D341Med (cell line): ENCODE measurements at places on chromosomes 7 and 10.

DNA sequence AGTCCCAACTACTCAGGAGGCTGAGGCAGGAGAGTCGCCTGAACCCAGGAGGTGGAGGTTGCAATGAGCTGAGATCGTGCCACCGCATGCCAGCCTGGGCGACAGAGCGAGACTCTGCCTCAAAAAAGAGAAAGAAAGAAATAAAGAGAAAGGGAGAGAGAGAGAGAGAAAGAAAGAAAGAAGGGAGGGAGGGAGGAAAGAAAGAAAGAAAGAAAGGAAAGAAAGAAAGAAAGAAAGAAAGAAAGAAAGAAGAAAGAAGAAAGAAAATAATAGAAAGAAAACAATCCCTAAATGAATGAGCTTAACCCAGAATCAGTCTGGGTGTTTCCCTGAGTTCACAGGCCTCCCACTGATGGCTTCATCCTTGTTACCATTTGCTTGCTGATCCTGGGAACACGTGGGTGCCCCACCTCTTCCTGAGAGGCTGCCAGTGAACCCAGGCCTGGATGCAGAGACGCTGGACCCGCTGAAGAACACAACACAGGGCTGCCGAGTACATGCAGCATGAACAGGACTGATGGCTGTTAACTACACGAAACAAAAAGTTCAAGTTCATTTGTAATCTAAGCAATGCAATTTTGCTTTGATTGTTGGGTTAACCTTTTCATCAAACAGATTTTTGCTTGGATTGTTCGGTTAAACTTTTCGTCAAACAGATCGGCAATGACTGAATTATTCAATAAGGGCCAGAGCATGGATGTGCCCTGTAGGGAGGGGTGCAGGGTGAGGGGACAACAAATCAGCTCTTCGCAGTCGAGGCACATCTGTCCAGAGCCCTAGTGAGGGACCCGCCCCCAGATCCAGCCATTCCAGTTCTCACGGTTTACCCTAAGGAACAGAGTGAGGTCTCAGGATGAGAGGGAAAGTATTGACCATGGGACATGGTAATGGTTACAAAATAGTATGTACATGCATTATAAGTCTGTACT lies 11.5 kb downstream of the NPFFR1 start:
- no peak for DNase-seq

DNA sequence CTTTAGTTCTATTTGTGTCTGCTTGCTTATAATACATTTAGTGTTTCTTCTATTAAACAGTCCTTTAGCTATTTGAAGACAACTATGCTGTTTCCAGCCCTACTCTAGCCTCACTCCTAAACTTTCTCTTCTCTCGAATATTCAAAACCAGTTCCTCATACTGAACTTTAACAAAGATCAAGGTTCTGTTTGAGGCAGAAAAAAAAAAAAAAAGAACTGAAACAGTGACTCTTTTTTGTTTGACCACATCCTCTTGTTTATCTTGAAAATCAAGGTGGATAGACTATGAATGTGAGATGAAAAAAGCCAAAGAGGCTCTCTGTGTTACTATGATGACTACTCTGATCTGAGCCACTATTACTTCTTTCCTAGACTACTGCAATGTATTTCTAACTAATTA lies 154.3 kb downstream of the ZNF365 start:
- DNase-seq: no peak

GRCh38 chr7:29877196-29877595 lies 70.9 kb downstream of the WIPF3 start:
- peak; percentile 2 for DNase-seq

DNA sequence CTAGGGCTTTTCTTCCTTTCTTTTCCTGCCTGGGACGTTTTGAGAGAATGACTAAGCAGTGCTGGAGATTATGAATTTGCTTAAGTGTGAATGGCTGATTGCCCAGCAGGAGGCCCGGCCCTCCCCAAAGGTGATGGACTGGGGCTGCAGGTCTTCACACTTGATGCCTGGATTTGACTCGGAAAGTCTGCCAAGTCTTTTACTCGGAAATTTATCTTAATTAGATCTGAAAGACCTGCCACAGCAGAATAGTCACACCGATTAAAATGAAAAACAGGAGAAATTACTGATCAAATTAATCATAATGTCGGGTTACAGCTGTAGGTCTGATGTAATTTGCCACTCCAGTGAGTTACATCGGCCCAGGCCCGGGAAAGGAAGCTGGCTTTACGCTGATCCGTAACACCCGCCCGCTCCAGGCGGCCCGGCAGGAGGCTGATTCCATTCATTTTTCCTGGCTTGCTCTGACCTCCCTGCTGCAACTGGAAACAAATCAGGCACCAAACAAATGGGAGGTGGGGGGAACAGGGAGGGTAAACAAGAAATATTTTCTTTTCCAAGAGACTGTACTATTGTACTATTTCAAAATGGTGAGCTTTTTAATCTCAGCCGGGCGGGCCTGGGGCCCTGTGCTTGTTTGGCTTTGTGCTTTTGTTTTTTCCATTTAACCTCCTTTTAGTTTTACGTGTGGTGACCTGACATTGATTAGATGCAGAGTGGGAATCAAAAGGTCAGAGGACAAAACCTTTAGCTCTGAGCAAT lies 212.4 kb upstream of the YAE1 start:
- peak; percentile 73 for DNase-seq

GRCh38 chr7:78296046-78296597 lies 497.5 kb downstream of the PHTF2 start:
- DNase-seq: no peak

DNA sequence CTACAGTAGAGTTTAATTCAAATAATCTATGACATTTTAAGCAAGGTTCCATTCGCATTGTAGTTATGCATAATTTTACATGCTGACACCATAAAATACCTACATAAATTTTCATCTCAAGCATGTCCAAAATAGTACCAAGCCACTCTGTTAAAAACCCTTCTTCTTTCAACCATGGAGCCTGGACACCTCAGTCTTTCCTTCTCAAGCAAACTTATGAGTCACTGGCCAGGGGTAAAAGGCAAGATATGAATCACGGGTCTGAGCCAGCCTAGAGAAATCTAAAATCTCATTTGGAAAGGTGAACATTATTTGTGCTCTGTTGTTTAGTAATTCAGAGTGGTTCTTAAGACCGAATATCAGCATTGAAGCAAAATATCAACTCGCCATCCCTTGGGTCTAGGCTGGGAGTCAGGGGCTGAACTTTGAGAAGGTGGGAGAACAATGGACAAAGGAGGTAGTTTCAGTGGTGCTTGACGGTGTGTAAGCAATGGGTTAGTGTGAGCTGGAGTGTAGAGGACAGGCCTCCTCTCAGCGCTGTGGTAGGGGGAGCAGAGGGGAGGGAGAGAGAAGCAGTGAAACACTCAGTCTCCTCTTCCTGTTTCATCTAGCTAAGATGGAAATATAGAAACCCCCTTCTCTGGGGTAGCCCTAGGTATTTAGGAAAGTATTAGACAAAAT lies 19.1 kb upstream of the GPAM start:
- DNase-seq: no peak

DNA sequence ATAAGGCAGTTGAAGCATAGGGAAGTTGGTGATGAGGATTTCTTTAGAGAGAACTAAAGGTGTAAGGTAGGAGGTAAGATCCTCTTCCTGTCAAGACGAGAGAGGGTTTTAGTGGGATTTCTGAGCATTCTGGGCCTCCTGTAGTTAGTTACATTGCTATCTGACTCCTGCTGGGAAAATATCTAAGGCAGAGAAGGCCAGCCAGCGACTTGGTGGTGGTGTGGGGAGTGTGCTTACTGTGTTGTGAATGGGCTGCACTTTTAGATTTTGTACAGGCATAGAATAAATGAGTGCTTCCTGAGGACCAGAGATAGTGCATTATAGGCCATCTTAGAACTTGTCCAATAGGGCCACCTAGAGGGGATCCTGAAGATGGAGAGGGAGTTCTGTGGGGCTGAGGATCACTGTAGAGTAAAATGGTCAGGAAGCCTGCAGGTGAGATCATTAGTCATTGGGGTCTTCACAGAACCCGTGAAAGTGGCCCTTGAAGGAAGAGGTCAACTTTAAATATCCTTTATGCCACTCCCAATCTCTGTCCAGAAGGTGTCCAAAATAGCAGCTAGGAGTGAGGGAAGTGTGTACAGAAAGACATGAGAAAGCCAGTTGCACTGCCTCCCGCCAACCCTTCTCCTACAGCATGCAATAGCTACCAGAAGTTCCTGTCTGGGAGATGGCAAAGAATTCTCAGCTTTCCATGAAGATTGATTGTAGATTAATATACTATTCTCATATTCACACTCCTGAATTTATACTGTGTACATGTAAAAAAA lies 266.6 kb downstream of the POLR1F start:
- DNase-seq: no peak

DNA sequence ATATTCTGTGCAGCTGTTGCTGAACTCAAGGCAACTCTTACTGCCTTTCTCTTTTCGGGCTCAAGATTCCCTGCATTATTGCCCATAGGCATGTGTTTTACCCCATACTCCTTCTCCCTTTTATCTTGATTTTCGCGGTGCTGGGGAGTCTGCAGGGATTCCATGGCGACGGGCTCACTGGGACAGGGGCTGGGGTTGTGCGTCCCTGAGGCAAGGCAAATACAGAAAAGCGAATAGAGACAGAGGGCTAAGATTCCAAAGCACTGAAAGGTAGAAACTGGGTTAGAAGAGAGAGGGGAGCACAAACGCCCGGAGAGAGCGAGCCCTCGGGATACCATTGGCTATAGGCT lies 519 bp upstream of the RPP38 start:
- no peak for DNase-seq

DNA sequence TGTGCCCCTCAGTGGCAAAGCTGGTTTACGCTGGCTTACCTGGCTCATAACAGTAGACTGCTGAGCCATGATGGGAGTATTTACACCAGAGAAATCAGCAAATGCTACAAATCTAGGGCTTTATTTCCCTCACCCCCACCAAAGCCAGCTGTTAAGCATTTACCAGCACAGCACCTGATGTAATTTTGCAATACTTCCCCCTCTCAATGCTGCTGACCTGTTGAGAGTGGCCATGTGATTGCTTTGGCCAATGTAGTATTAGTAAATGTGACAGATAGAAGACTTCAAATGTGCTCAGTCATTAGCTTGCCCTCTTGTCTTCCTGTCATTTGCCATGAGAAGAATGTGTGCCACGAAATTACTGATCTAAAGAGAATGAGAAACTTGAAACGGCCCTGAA lies 46.6 kb downstream of the HERPUD2 start:
- DNase-seq: no peak

GRCh38 chr10:11089272-11089671 lies 71.6 kb downstream of the CELF2 start:
- DNase-seq: no peak

GRCh38 chr10:70198696-70199466 lies 28.6 kb upstream of the SAR1A start:
- no peak for DNase-seq
